Mononuclear cell (primary cell): ENCODE measurements at places on chromosomes 6 and 20. TPM values are rescaled to one million over a fixed set of nuclear protein-coding genes. Genes with fewer than 3 reads are reported as not detected.

GSTA2 gene
- not detected for total RNA-seq

OR2B2 gene
- total RNA-seq = not detected

NRN1 gene
- total RNA-seq = 0.31 TPM

LY6G6C gene
- total RNA-seq = not detected

LTV1 gene
- 18.8 TPM for total RNA-seq

CCND3 gene
- 219 TPM for total RNA-seq

FOXA2 gene
- total RNA-seq = not detected

TNNC2 gene
- 0.73 TPM for total RNA-seq

SAMD3 gene
- total RNA-seq = 88.1 TPM

TFAP2A gene
- total RNA-seq = not detected

SLC52A3 gene
- total RNA-seq = not detected

SGK2 gene
- 0.10 TPM for total RNA-seq

IL17F gene
- total RNA-seq = not detected
